ENCODE measurements at places on chromosomes 3 and 15. TPM values are rescaled to one million over a fixed set of nuclear protein-coding genes. Genes with fewer than 3 reads are reported as not detected.

DNA sequence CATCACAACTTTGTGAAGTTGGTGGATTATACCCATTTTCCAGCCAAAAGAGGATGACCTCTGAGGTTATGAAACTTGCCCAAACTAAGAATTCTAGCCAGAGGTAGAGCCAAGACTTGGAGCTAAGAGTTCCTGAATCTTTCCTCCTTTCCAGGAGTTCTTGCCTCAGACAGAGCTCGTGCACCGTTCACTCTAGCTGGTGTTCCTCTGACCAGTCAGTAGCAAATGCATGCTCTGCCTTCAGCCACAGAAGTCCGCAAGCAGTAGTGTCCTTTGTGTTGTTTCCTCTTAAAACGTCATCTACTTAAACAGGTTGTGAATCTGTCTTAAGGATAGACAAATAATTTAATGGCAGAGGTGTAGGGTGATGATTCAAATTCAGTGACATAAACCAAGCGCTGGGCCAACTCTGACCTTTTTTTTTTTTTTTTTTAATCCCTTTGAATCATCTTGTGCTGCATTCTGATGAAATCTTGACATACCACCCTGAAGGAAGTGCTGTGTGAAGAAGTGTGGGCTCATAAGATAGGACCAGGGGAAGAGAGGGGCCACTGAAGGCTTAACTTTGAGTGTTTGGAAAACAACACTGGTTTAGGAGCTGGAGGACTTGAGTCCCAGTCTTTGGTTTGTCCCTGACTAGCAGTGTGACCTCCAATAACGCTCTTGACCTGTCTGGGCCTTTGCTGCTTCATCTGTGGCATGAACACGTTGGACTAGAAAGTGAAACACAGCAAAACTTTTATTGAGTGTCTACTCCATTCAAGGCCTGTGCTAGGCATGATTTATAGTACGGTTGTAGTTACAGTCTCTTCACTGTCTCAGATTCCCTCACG lies 53.4 kb downstream of the ITPR1 start:
- DNase-seq, result no peak

- no peak for DNase-seq
Observed at GRCh38 chr3:142251951-142252350, 26.6 kb upstream of the GK5 start.

GRCh38 chr3:16801698-16802097 lies 83.1 kb upstream of the PLCL2 start:
- DNase-seq, result no peak

DNA sequence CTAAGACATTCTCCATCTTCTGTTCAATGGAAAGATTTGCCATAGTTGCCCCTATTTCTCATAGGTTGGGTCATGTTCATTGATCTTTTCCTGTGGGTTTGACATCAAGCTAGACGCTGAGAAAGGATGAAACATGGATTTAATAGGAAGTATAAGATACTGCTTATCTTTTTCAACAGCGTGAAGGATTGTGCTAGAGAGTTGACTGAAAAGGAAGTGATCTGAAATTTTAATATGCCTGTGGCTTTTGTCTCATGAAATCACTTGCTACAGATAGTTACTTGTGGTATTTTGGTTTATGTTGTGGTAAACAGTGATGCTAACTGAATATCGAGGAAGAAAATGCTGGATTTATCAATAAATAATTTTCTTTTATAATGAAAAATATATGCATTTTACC lies 442.9 kb downstream of the EDEM1 start:
- no peak for DNase-seq

DNA sequence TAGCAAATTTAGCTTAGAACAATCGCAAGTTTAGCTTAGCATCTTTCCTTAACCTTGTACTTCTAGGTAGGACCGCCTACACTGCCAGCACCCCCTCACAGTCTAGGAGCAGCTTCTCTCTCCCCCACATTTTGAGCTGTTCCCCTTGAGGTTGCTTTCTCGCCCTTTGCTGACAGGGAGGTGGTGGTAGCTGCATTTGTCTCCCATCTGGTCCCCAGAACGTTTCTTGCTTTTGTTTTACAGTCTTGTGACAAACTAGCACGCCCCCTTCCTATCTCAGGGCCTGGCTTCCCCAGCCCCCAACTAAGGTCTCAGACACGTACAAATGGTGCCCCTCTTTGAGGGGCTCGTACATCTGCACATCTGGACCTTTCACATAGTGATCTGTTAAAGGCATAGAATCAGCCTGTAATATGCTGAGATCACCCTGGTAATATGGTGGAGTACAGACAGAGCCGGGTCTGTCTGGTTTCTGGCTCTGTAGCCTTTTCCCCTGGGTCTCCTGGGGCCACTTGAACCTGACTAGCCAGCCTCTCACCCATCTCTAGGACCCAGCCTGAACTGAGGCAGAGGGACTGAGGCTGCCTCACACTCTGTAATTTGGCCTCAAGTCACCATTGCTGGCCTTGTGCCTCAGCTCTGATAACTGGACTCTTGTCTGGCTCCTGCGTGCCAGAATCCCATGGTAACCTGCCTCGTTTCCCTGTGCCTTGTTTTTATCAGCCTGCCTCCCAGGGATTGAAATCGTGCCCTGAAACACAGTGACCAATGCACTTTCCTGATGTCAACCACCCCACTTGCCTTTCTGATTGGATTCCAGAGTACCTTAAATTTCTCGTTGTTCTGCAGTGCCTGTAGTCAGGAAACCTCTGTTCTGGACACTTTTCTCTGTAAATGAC lies 27.7 kb downstream of the CRTC3 start:
- DNase-seq, result peak; percentile 15

GRCh38 chr3:133937061-133937686 lies 41.5 kb upstream of the RAB6B start:
- DNase-seq, result no peak

DNA sequence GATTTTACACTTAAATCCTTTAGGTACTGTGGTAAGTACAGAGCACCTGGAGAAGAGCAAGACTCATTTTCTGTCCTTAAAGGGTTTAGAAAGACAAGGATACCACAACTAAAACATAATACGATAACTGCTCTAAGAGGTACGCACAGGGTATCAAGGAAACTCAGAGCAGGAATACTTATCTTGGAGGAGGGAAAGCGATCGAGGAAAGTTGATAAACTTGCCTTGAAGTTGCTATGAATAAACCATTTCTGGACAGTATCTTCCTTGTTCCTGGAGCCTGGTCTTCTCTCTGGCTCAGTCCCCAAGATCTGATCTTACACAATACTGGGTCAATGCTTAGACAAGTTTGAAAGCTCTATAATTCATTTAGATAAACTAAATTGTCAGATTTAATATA lies 17.6 kb upstream of the GATM start:
- no peak for DNase-seq

GRCh38 chr3:31185062-31185357 lies 290.5 kb upstream of the GADL1 start:
- peak; percentile 17 for DNase-seq

GRCh38 chr3:50599716-50600118 lies 11.9 kb downstream of the CISH start:
- peak; percentile 25 for DNase-seq

DNA sequence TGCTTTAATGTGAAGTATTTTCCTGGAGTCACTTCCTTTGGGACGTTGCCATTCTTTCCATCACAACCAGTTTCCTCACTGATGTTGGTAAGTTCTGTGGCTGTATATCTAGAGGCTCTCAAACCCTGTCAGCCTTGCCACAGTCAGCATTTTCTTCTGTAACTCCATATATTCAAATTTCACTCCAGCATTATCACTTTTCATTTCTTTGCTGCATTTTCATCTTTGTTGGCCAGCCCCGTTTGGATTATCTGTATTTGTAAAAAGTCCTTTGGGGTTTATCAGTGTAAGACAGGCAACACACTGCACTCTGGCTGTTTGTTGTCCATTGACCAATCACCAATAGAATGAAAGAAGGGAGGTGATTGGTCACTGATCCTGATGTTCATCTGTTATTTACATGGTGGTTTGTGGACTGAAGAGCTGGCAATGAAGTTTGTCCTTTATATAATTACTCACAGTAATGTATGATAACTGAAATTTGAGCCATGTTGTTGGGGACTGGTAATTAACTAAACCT lies 20.3 kb downstream of the GMPS start:
- no peak for DNase-seq

DNA sequence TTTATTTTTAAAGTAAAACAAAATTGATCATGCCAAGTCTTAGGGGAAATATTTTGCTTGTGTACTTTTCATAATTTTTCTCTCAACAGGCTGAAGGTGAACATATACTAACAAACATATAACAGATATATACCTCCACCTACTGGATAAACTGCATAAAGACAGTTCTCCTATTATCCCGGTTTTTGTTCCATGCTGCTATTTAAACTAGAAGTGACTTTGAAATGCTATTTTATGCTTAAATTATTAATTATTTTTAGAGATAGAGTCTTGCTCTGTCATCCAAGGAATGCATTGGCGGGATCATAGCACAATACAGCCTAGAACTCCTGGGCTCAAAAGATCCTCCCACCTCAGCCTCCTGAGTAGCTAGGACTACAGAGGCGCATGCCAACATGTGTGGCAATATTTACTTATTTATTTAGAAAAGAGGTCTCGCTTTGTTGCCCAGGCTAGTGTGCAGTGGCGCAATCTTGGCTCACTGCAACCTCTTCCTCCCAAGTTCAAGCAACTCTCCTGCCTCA lies 49.8 kb downstream of the ST3GAL6 start:
- DNase-seq, result peak; percentile 23

DNA sequence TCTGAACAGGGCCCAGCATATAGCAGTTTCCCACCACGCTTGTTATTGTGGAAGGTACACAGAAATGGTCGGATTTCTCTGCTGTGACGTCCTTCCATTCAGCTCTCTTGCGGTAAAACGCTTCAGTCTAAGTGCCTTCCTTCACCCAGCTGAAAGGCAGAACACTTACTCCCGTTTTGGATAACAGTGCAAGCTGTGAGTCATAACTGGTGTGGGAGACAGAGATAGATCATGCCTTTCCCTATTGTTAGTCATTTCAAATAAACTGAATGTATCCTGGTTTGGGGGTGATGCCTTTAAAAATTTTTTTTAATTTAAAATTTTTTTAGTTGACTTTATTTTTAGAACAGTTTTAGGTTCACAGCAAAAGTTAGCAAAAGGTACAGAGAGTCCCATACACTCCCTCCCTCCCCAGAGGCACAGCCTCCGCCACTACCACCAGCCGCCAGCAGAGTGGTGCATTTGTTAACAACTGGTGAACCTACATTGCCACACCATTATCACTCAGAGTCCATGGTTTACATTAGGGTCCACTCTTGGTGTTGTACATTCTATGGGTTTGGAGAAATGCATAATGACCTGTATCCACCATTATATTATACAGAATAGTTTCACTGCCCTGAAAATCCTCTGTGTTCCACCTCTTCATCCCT lies 94.9 kb upstream of the NSMCE3 start:
- peak; percentile 40 for DNase-seq

- DNase-seq, result no peak
Observed at GRCh38 chr15:52340093-52340492, 44.5 kb upstream of the MYO5C start.

GRCh38 chr3:105385819-105386508 lies 19.3 kb downstream of the ALCAM start:
- DNase-seq, result no peak

DNA sequence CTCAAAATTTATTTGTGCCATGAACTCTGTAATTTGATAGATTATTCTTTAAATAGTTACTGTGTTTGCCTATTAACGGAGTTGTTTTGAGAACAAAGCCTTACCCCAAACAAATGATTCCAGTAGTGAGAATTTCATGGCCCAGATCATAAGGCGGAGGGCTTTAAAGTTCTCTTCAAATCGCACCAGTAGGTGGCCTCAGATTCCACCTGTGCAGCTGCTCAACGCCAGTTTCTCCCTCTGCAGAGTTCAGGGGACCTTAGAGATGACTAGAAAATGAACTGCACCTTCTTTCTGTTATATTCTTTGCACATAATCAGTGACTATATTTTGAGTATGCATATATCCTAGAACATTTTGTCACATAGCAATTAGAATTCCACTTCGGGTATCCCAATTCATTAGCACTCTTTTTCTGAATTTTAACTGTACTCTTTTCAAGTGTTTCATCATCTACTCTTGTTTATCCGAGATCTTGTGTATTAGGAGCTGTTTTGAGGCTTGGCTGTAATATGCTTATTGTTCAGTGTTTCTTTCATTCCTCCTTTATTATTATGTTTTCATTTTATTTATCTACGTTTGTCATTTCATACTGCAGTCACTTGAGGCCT lies 232.6 kb upstream of the CHRM5 start:
- no peak for DNase-seq

DNA sequence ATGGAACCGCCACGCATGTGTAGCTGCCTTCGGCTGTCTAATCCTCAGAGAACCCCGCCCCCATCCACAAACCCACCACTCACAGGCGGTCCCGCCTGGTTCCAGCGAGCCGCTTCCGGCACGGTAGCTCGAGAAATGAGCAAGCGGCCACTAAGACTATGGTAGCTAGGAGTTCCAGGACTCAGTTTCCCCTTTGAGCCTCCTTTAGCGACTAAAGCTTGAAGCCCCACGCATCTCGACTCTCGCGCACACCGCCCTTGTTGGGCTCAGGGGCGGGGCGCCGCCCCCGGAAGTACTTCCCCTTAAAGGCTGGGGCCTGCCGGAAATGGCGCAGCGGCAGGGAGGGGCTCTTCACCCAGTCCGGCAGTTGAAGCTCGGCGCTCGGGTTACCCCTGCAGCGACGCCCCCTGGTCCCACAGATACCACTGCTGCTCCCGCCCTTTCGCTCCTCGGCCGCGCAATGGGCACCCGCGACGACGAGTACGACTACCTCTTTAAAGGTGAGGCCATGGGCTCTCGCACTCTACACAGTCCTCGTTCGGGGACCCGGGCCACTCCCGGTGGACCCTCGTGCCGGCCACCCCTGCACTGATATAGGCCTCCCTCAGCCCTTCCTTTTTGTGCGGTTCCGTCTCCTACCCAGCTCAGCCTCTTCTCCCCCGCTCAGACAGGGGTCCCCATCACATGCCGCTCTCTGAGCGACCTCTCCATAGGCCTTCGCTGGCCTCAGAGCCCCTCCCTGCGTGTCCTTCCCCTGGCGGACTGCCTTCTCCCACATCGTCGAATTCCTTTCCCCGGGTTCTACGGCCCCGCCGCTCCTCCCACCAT lies at the start of gene RAB11A:
Gene RAB11A (plus strand): TSS at position 366 of the 828 bp plus-strand sequence. CDS start 95 bp downstream, at position 461.
- peak; percentile 97 for DNase-seq

GRCh38 chr3:161104561-161105551 lies at the start of gene B3GALNT1:
TSS of gene B3GALNT1 (minus strand) at chr3:161105349. CDS start at chr3:161086754, 18,595 bp downstream.
- DNase-seq, result peak; percentile 73

DNA sequence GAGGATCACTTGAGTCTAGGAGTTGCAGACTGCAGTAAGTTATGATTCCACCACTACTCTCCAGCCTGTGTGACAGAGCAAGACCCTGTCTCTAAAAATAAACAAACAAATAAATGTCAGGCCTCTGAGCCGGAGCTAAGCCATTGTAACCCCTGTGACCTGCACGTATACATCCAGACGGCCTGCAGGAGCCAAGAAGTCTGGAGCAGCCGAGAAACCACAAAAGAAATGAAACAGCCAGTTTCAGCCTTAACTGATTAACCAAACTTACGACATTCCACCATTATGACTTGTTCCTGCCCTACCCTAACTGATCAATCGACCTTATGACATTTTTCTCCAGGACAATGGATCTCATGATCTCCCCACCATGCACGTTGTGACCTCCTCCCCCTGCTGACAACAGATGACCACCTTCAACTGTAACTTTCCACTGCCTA lies 32.5 kb upstream of the ZKSCAN7 start:
- no peak for DNase-seq

GRCh38 chr3:53195602-53196574 lies 34.9 kb downstream of the PRKCD start:
- DNase-seq, result peak; percentile 30

Gene ZNF501
- total RNA-seq, result 1.2 TPM

Gene ZNF860
- not detected for total RNA-seq

Gene SCAANT1
- not detected for total RNA-seq

Gene MORC1
- total RNA-seq, result not detected

Gene CTXN2
- not detected for total RNA-seq

Gene SLC28A2
- not detected for total RNA-seq

Gene IGSF10
- 0.10 TPM for total RNA-seq

Gene PAK6
- 3.9 TPM for total RNA-seq

All from MG63 (cell line).